Right forelimb (tissue), 1 donor: ENCODE measurements at places on chromosomes 3 and 15.
A peak's percentile ranks its signal among the peaks of the same experiment; 100 is the strongest.

DNA sequence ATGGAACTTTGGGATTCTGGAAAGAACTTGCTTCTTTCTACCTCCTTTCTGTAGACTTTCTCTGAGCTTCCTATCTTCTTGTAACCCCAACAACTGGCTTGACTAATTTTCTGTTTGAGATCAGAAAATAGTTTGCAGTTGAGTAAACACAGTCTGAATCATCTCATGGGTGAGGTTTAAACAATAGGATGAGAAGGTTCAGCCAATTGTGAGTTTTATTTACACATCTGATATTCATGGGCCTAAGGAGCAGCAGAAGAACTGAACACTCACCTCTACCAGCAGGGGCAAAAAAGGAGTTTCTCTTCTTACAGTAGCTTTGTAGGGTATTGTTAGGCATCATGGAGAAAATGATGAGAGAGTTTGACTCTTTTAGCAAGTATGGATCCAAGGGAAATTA, 54.2 kb downstream of the DTWD1 start:
- no peak for DNase-seq

GRCh38 chr15:100889385-100890050, 9.9 kb downstream of the ALDH1A3 start:
- DNase-seq: no peak

- DNase-seq: no peak
Observed at GRCh38 chr3:191263365-191263764, 64.3 kb downstream of the OSTN start.

DNA sequence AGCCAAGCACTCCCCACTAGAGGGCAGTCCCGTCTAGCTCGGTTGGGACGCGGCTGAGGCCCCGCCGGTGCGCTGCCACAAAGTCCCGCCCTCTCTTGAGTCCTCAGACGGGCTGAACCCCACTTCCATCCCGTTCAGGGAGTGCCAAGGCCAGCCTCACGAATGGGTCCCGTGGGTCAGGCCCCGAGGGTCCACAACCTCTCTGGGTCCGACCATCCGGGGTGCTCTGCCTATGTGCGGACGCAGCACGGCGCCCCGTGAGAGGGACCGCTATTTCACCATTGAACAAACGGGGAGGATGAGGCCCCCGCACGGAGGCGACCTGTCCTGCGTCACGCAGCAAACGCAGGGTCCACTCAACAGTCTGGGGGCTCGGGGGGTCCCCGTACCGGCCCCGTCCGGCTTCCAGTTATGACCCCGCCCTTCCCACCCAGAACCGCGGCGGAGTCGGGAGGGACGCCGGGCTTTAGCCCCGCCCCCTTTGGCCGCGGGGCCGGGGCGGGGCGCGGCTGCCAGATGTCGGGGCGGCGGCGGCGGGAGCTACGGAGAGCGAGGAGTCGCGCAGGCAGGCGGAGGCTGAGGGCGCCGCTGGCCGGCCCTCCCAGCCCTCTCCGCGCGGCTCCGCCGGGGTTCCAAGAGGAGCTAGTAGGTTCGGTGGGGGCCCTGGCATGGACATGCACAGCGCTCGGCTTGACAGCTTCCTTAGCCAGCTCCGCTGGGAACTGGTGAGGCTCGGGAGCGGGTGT, at the start of gene INKA1:
Gene INKA1 (plus strand): TSS at position 543 of the 746 bp plus-strand sequence. CDS start 132 bp downstream, at position 675.
- DNase-seq: peak; percentile 93

DNA sequence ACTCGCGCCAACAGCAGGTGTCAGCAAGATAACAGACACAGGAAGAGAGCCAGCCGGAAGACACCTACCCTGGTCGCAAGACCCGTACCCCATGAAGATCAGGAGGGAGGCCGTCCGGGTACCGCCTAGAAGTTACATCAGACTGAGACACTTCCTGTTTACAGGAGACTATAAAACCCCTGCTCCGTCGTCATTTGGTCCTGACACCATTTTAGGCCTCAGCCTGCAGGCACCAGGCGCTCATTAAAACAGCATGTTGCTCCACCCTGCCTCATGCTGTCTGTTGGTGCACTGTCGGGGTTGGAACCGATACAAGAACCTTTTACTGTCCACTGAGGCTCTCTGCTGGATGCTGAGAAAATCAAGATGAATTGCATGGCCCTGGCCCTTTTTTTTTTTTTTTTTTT, 15.6 kb upstream of the PRTG start:
- no peak for DNase-seq

DNA sequence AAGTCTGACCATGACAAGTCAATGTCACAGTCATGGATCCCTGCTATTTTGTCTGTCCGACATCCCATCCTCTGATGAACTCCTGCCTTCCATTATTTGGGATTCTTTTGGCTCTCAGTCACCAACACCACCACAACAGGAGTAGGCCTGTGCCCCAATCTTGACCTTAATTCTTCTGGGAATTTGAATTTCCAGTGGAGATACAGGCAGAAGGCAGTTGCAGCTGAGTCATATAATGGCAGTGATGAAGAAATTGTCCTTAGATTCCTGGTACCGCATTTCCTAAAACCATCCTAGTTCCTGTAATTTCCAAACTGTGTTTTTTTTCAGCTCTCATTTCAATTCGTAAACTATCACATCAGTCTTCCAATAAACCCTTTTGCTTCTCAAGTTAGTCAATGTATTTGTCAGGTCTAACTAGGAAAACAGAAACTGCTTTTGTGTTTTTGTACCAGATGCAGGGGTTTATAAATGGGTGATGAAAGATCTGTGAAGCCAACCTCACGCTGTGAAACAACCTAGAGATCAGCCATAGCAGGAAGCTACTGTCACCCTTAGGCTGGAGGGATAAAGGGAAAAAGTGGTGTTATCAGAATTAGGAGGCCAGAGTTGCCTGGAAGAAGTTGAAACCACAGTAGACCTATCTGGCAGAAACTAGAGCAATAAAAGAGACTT, 126.3 kb upstream of the TMEM108 start:
- DNase-seq: no peak

DNA sequence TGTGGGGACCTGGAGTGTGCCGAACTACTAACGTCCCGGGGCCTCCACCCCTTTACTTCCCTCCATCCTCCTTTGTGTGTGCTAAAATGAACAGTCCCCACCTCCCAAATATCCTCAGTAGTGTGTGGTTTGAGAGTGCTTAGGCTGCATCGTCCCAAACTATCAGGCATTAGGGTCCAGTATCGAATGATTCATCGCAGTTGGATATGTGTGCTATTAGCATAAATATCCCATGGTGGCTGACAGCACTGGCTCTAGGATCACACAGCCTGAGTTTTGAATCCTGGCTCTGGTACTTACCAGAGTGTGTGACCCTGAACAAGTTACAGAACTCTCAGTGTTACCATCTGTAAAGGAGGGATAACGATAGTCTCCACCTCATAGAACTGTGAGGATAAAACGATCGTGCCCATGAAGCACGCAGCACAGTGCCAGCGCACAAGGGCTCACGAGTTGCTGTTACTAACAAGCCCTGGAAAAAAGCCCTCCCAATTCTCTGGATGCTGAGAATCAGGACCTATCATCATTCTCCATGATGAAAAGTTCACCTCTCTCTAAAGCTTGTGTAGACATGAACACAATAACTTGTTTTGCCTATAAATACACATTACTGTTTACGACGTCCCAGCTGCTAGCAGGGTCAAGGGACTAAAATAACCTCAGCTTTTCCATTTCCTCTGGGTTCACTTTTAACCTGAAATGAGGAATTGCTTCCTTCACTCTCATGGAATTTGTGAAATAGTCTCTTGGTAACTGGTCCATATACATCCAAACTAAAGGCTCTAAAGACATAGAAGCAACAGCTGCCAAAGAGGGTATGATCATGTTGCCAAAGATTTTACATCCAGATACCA, 51.0 kb downstream of the VGLL4 start:
- no peak for DNase-seq
